ENCODE measurements at places on chromosomes 3 and 15.

- DNase-seq, result no peak
These were observed 30.4 kb upstream of the THUMPD3 start for GRCh38 chr3:9332250-9333030.

- no peak for DNase-seq
These were observed 13.8 kb upstream of the NMNAT3 start for GRCh38 chr3:139691619-139692018.

GRCh38 chr3:33855884-33856546 lies 57.6 kb downstream of the PDCD6IP start:
- no peak for DNase-seq

GRCh38 chr3:86785386-86785785 lies 205.6 kb downstream of the VGLL3 start:
- no peak for DNase-seq

DNA sequence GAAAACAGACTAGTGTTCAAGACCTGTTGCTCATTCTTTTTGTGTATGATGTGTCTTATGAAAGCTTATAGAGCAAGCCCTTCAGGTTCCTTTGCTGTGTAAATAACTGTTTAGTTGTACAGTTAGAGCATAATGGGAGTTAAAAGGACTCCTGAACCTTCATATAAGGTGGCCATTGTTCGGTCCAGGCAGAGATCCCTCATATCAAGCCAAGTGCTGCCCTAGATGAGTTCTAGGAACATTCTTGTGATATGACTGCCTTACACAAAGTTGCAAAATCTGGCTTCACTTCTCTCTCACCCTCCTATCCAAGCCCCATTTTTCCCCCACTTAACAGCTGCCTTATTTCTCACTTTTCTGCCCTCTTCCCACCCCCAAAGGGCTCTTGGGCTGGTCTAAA lies 26.9 kb downstream of the GYG1 start:
- no peak for DNase-seq

GRCh38 chr15:93244696-93245660 lies 156.0 kb upstream of the RGMA start:
- DNase-seq, result peak; percentile 34

DNA sequence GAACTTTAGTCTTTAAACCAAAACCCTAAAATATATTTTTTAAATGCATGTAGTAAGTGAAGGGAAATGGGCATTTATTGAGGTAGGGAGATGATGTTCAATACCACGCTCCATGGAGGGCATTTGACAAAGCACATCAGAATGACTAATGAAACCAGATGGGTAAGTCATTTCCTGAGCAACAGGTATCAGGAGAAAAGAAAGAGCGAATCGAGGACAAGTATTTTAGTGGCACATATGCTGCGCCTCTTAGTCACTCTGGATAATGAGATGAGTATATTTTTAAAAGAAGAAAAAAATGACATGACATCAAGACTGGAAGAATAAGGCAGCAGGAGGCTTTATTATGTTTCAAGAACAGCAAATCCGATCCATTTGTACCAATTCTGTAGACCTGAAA lies 129.0 kb upstream of the ARHGEF3 start:
- DNase-seq, result no peak

- DNase-seq, result no peak
These were observed 130.8 kb upstream of the SNTN start for GRCh38 chr3:63521657-63522056.

- DNase-seq, result no peak
These were observed 595.8 kb upstream of the BCHE start for GRCh38 chr3:166433060-166433459.

DNA sequence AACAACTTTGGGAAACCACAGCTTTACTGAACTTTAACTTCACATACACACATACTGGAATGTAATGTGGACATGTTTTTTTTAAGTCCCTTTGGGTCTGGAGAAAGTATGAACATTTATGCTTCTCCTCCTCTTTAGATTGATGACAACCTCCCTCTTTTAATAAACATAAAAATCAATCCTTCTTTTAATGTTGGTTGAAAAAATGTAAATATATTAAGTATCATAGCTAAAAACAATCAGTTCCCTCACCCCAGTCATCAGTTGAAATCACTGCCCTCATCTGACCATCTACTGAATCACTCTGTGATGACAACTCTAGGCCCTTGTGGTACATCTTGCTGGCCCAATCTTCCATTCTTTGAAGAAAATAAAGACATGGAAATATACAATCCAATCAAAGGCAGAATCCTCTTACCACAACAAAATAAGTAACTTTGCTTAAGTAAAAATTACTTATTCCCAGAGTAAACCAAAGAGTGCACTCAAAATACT lies 6.4 kb downstream of the AAGAB start:
- DNase-seq, result no peak

DNA sequence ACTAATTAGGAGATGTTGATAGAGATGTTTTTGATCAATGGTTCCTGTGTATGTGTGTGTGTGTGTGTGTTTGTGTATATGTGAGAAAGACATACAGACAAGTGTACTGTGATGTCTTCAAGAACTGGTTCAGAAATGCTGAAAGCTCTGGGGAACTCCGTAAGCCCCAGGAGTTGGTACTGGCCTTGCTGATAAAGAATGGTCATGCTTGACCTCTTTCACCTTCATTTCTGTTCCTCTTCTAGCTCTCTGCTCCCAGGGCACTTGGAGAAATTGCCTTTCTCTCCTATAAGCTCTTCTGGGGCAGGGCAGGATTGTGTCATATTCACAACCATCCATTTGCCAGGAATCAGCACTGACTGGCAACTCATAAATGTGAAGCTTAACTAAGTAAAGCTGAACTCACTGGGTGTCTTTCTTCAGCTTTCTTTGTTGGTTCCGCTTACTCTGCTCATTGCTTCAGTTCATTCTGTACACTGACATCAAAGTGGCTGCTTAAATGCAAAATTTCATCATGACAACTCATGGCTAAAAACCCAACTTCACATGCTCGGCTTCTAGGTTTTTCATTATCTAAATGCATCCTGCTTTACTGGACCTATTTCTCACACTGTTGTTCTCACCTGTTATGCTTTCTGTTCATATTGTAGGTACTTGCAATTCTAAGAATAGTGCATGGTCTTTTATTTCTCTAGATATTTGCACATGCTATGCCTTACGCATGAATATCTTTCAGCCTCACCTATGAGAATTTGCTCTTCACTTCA lies 162.1 kb upstream of the LYSMD4 start:
- no peak for DNase-seq

DNA sequence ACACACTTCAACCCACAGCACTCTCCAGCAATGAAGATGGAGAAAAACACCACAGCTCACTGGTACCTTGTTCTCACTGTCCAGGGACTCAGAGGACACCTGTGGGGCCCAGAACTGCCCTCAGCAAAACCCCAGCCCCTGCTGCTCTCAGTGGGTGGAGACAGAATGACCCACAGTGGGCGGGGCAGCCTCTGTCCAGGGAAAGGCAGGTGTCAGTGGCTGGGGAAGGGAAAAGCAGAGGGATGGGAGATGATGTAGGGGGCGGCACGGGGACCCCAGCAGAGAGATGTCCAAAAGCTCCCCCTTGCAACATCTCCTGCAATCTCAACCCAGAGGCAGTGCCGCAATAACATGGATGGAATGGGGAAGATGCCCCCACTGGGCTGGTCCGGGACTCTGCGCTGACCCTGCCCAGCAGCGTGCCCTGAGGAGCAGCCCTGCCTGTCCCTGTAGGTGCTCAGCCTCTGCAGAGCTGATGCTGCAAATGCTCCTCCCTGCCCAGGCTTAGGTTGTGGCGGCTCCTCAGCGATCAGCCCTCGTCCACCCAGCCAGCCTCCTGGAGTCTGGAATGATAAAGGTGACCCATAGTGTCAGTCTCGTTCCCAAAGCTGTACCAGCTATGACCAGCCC lies 193.9 kb downstream of the XXYLT1 start:
- no peak for DNase-seq

- DNase-seq, result no peak
These were observed 494.1 kb downstream of the ZNF385D start for GRCh38 chr3:21256932-21257331.

DNA sequence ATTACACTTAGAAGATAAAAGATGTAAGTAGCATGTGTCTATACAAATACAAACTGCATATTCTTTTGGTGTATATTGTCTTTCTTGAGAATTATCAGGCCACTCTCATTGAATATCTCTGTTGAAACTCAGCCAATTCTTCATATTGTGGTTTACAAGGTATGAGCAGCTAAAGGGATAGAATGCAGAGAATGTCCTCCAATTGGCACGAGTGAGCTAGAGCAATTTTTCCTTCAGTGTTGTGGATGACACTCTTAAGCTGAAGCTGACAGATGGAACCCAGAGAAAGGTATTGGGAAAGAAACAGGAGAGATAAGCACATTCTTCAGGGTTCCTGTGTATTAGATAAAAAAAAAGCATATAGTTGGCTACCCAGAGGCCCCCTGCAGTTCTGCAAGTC lies 453.1 kb downstream of the EPHA3 start:
- DNase-seq, result no peak

Measured in H7 (cell line).